Activated T-cell treated with anti-CD3 and anti-CD28 coated beads, Interleukin-2, amount 50 U/mL, for 72 hours (primary cell): ENCODE measurements at places on chromosomes 5 and 9.
A peak's percentile ranks its signal among the peaks of the same experiment; 100 is the strongest.

GRCh38 chr5:35129276-35129675 is 81.5 kb upstream of the AGXT2 start:
- no peak for DNase-seq

DNA sequence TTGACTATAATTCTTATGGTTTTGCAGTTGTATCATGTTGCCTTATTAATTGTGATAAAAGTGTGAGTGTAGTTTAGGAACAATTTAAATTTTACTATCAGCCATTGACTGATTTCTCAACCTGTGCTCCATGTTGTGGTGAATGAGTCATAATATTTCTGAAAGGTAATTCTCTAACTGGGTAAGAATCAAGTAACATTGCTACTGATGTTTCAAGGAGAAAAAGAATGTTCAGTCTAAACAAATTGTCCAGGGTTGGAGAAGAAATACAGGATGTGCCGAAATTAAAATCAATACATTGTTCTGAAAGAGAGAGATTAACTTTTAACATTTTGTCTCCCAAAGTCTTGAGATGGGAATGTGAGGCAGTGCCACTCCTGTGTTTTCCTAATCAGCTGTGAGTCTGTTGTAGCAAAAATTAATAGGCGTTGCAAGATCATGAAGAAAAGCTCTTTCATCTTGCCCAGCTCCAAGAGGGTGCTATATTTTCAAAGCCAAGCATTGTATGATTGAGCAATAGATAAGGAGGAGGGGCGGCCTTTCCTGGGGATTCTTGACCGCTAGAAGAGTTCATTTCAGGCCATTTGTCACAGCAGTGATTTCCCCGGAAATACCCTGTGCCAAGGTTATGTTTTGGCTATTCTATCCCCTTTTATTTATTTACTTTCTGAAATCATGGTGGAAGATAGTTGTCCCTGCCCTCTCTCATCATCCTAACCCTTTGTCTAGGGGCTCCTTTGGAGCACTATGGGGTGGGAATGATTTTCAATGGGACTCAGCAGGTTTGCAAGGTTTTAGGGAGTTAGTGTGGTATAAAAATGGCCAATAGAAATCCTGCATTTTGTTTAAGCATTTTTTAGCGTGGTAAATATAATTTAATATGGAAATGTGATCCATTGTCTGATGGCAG is 151.6 kb downstream of the FOCAD start:
- DNase-seq: no peak

- no peak for DNase-seq
Observed at GRCh38 chr5:9440517-9440916, 105.4 kb downstream of the SEMA5A start.

- peak; percentile 44 for DNase-seq
Observed at GRCh38 chr5:157511651-157512644, 51.9 kb downstream of the NIPAL4 start.

DNA sequence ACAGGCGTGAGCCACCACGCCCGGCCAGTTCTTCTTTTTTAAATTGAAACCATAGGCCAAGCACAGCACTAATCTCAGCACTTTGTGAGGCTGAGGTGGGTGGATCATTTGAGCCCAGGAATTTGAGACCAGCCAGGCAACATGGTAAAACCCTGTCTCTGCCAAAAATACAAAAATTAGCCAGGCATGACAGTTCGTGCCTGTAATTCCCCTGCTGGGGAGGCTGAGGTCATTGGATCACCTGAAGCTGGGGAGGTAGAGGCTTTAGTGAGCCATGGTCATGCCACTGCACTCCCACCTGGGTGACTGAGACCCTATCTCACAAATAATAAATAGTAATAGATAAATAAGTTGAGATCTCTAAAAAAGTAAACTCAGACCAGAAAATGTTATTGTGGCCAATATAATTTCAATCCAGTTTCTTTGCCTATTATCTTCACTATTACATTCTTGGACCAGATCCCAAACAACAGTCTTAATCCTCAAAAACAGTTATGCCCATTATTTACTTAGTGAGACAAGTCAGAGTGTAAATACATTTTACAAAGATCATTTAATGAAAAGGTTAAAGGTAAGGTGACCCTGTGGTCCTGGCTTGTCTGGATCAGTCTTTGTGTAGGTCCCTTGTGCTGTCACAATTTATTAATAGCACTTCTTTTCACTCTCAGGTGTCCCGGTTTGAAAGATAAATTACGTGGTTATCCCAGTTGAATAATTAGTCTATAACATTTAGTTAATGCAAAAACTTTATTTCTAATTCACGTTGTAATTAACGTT is 53.6 kb downstream of the RAB24 start:
- no peak for DNase-seq

GRCh38 chr9:81787747-81788632 is 98.6 kb upstream of the TLE1 start:
- no peak for DNase-seq

DNA sequence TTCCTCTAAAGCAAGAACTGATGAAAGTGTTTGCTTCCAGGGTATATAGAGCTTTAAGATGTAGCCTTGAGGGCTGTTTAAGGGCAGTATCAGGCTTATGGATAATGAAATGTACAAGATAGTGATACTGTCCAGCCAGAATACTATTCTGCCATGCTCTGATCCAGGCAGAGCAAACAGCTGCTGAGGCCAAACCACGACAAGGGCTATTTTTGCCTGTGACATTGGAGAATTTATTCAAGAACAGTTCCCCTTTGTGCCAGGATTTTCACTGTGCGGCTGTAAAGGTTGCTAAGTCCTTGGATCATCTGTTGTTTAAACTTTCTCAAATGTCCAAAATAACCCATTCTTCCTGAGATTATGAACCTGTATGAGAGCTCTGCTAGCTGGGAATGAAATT is 70.4 kb downstream of the OTP start:
- no peak for DNase-seq
